GM23248 (cell line): ENCODE measurements at places on chromosomes 7 and 10.

- peak; percentile 90 for DNase-seq
Measured at GRCh38 chr10:68327889-68328786, 3.7 kb upstream of the HNRNPH3 start.

GRCh38 chr10:79026341-79026761 is 42.4 kb upstream of the ZMIZ1 start:
- no peak for DNase-seq

DNA sequence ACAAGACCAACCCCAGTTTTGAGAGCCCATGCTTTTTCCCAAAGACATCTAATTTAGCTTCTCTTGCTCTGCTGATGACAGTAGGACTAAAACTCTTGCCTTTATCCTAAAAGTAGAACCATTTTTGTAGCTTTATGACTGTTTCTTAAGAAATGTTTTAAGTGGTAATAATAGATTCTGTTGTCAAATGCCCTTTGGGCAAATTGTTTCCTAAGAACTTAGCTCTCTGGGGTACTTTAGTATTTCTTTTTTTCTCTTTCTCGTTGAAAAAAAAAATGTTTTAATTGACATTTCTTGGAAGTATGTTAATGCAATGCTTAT is 157.4 kb downstream of the ARID5B start:
- DNase-seq, result peak; percentile 45

DNA sequence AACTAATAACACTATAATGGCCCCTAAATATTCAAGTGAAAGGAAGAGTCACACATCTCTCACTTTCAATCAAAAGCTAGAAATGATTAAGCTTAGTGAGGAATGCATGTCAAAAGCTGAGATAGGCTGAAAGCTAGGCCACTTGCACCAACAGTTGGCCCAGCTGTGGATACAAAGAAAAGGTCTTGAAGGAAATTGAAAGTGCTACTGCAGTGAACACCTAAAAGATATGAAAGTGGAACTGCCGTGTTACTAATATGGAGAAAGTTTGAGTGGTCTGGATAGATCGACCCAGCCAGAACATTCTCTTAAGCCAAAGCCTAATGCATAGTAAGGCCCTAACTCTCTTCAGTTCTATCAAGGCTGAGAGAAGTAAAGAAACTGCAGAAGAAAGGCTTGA is 12.1 kb upstream of the SNX13 start:
- no peak for DNase-seq

- no peak for DNase-seq
Measured at GRCh38 chr10:78319371-78319770, 285.7 kb downstream of the RPS24 start.

GRCh38 chr7:3991731-3992231 is 690.3 kb upstream of the FOXK1 start:
- DNase-seq, result no peak

- no peak for DNase-seq
Measured at GRCh38 chr7:96312502-96312901, 9.4 kb downstream of the SLC25A13 start.

- no peak for DNase-seq
Measured at GRCh38 chr7:36979810-36980248, 255.5 kb upstream of the AOAH start.

DNA sequence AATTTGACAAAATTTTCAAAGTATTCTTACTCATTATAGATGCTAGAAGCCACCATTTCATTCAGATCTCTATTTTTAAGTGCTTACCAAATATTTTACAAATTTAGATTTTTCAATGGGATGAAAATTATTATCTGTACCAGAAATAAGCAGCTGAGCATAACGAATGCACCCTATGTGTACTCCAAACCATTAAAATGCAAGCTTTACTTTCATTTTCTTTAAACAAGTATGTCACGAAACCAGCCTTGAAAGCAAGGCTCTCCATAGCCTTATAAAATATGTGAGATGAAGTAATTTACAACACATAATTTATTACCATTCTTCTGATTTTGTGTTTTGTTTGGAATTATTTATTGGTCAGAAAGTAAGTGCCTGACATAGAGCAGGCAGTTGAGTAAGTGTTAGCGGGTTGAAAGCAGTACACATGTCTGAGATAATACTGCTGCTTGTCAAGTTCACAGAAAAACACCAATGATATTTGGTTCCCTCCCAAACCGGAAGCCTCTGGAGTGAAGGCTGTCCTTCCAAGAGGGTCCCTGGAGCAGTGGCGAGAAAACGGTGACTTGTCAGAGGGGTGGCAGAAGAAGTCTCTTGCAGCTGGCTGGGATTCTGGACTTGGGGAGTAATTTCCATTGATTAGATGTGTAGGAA is 322.7 kb upstream of the PFKP start:
- DNase-seq, result no peak

GRCh38 chr10:104867966-104868598 is 227.0 kb downstream of the SORCS3 start:
- DNase-seq, result no peak

- DNase-seq, result no peak
Measured at GRCh38 chr7:153130052-153130451, 370.5 kb downstream of the ACTR3B start.

GRCh38 chr10:86072413-86072812 is 294.2 kb downstream of the GRID1 start:
- no peak for DNase-seq

GRCh38 chr7:101843293-101844271 is 26.2 kb downstream of the CUX1 start:
- no peak for DNase-seq

- no peak for DNase-seq
Measured at GRCh38 chr10:77282163-77282562, 355.4 kb downstream of the KCNMA1 start.

DNA sequence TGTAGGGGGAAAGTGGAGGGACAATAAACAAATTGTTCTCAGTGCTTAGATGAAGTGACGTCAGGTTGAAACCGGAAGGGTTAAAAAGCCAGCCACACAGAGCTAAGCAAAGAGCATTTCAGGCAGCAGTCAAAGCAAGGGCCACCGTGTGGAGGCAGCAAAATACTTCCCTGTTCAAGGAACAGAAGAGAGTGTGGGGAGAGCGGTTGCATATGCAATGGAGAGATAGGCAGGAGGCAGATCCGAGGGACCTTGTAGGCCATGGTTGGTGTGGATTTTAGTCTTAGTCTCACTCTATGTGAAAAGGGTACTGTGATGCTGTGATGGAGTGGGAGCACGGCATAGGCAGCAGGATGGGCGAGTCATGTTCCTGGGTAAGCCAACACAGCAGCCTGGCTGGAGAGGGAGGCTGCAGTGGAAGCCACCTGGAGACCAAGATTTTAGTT is 3.8 kb upstream of the STN1 start:
- peak; percentile 23 for DNase-seq
